ENCODE measurements at places on chromosomes 1 and 21. TPM values are rescaled to one million over a fixed set of nuclear protein-coding genes. Genes with fewer than 3 reads are reported as not detected.

The ADORA3 gene
- 17.2 TPM for total RNA-seq

The PERM1 gene
- total RNA-seq, result not detected

The DSCAM gene
- not detected for total RNA-seq

DNA sequence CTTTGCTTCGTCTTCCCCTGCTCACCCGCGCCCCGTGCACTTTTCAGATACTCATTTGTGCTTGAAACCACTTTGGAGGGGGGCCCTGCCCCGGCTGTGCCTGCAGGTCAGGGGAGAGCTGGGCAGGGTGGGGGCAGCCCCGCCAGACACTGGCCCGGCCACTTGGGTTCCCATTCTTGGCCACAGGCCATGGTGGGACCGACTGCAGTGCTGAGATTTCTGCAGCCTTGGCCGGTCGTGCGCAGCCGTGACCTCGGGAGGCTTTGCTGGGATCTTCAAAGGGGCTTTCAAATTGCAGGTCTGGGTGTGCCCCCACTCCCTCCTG is 54.5 kb upstream of the TTC34 start:
- no peak for DNase-seq

DNA sequence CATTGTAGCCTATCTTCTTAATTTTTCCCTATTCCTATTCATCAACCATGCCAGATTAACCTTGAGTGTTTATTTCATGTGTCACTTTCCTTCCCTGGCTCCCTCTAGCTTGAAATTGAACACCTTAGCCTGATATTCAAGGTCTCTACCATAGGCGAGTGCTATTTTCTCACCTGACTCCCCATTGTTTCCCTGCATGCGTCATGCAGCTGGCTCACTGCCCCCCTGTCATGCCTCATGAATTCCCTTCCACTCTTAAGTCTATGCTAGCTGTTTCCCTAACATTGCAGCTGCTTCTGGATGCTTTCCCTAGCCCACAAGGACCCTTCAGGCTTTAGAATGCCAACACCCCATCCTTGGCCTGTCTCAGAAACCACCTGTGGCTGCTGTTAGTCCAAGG is 56.7 kb upstream of the CD1D start:
- DNase-seq, result no peak

DNA sequence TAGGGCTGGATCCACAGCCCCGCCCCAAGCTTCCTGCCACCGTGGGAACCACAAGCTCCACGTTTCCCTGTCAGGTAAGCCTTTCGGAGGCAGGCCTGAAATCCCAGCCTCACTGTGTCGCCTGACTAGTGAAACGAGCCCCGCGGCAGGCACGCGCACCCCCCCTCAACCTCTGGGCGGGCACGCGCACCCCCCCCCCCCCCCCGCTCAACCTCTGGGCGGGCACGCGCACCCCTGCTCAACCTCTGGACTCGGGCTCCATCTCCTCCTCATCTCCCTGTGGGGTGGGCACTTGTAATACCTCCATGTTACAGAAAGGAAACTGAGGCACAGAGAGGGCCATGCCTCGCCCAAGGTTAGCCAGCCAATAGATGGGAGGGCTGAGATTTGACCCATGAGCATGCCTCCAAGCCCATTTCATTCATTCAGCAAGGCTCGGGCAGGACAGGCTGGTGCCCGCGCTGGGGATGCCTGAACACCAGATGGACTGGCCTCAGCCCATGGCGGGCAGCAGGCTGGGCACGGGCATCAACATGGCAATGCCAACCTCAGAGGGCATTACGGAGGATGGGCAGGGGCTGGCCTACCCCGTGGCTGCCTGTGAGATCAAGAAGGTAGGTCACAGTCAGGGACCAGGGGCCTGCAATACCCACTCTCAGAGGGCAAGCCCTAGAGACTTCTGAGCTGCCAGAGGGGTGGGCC is 4.7 kb downstream of the CFAP410 start:
- no peak for DNase-seq

GRCh38 chr1:1291548-1292441 is 11.6 kb downstream of the SCNN1D start:
- DNase-seq, result no peak

DNA sequence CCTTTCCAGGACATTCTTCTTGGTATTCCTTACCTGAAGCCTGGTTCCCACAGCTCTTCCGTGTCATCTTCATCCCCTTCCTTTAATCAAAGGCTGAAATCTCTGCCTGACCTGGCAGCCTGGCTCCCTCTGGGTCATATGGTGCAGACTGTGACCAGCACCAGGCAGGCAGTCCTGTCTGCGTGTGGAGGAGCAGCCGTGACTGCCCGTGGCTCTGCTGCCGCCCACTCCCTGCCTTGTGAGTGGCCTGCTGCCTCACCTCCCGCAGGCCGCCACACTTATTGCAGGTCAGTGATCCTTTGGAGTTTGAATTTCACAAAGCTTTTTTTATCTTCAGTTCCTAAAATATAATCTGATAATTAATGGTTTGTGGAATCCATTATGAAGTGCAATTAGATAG is 36.2 kb upstream of the EPHA8 start:
- peak; percentile 67 for DNase-seq

- DNase-seq, result no peak
Observed at GRCh38 chr1:114350731-114351445, 160.1 kb downstream of the TRIM33 start.

Data from mesenteric fat pad (tissue), 1 donor.